Fibroblast of lung (primary cell): ENCODE measurements at places on chromosomes 16 and 17. TPM values are rescaled to one million over a fixed set of nuclear protein-coding genes. Genes with fewer than 3 reads are reported as not detected.

CACNG4 gene
- total RNA-seq = not detected in 2 replicates

G6PC1 gene
- not detected in 2 replicates for total RNA-seq

OTOP2 gene
- total RNA-seq = not detected in 2 replicates

APPBP2 gene
- total RNA-seq = 46.0 and 58.1 TPM in 2 replicates

PAQR4 gene
- total RNA-seq = 1.0 and 1.5 TPM in 2 replicates

TMEM208 gene
- 25.7 and 26.3 TPM in 2 replicates for total RNA-seq

ZNF624 gene
- total RNA-seq = 6.2 and 7.6 TPM in 2 replicates

ALDH3A1 gene
- under 0.01 and 0.17 TPM in 2 replicates for total RNA-seq

PPP1R1B gene
- total RNA-seq = under 0.01 and 0.26 TPM in 2 replicates

ZG16B gene
- total RNA-seq = not detected in 2 replicates

DNAAF8 gene
- total RNA-seq = 0.26 and 0.50 TPM in 2 replicates

PSKH1 gene
- 11.8 and 13.4 TPM in 2 replicates for total RNA-seq

CLEC18A gene
- under 0.01 and 0.33 TPM in 2 replicates for total RNA-seq

LITAFD gene
- total RNA-seq = not detected in 2 replicates

GNG13 gene
- not detected in 2 replicates for total RNA-seq

RPS6KB1 gene
- 21.3 and 21.6 TPM in 2 replicates for total RNA-seq

TMC8 gene
- not detected in 2 replicates for total RNA-seq

ABCA9 gene
- 3.1 and 14.1 TPM in 2 replicates for total RNA-seq

KRT32 gene
- under 0.01 TPM in 2 replicates for total RNA-seq

MT1F gene
- total RNA-seq = 0.26 and 2.1 TPM in 2 replicates

OTOA gene
- total RNA-seq = 0.17 TPM in 1 of 2 replicates, not detected in the other

TMEM235 gene
- total RNA-seq = not detected in 2 replicates

RASL10B gene
- 1.5 and 4.1 TPM in 2 replicates for total RNA-seq

INCA1 gene
- total RNA-seq = 0.26 and 0.33 TPM in 2 replicates

SLC47A1 gene
- 0.26 and 0.66 TPM in 2 replicates for total RNA-seq

CPNE7 gene
- 13.1 and 53.0 TPM in 2 replicates for total RNA-seq

CTCF gene
- total RNA-seq = 20.0 and 21.1 TPM in 2 replicates
